ENCODE measurements at places on chromosomes 6 and 20.
A peak's percentile ranks its signal among the peaks of the same experiment; 100 is the strongest.

DNA sequence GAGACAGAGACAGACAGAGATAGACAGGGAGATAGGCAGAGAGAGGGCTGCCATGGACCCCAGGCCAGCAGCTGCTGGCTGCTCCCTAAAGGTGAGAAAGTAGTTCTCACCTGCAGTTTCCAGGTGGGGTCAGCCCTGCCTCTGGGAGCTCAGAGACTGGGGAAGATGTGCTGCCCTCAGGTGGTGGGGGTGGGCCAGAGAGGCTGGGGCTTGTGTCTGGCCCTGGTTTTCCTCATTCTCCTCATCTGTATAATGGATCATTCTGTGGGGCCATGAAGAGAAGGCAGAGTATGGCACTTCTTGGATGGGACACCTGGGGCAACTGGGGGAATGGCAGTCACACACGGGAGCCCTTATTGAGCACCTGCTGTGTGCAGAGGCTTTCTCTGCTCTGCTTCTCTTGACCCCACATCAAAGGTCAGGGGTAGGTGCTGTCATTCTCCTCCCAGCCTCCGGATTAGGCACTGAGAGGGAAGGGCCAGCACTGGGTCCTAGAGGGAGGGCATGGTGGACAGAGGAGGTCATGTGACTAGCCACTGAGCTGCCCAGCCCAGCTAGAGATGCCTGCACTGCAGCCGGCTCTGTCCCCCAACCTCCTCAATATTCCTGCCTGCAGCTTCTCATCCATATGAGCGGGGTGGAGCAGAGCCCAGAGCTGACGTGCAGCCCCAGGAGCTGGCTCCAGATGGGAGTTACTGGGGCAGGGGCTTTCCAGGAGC, 4.1 kb downstream of the ANGPT4 start:
- DNase-seq = no peak

DNA sequence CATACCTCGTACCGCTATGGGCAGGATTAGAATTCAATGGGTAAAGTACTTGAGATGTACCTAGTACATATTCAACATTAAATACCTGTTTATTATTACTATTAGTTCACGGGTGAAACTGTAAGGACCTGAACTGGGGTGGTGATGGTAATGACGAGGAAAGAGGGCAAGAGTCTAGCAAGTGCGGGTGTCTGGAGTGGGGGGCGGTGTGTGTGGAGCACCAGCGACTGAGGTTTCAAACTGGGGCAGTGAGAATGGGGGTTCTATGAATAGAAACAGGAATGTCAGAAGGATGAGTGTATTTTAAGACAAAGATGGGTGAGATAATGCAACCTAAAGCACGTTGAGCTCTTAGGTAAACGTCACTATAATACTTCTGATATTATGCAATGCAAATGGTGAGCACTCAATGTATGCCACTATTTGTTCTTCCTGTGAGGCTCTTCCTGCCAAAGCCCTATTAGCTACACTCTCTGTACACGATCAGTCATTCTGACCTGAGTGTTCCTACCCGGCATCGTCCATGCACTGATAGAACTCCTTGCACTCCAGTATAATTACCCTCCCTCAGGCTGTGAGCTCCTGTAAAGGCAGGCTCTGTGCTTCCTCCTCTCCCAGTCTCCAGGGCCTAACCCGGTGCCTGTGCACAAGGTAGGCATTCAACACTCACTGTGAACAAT, 55.0 kb downstream of the ALDH5A1 start:
- DNase-seq = no peak

GRCh38 chr20:13236990-13237720, 16.1 kb downstream of the ISM1 start:
- no peak for DNase-seq

GRCh38 chr6:113047932-113048331, 700.8 kb downstream of the RFPL4B start:
- DNase-seq = no peak

- DNase-seq = no peak
Observed at GRCh38 chr20:3103369-3104032, 19.0 kb upstream of the AVP start.

DNA sequence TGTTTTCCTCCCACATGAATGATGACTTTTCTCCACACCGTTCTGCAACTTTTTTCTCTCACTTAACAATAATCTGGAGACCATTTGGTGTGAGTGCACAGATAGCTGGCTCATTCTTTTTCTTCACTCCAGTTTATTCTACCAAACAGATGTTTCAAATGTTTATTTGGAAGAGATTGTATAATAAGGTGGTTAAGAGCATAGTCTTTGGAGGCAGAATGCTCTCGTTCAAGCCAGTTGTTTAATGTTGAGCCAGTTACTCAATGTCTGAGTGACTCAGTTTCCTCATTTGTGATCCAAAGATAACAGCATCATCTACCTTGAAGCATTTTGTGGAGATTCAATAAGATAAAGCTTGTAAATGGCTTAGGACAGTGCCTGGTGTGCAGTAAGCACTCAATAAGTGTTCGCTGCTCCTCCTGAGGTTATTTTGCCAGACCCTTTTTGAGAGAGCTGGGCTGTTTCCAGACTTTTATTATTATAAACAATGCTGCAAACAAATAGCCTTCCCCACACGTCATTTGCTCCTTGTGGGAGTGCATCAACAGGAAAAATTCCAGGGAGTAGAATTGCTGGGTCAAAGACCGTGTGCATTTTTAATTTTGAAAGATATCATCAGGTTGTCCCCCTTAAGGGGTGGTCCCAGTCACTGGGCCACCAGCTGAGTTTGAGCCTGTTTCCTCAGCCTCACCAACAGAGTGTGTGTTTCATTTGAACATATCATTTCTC, 70.6 kb downstream of the VEGFA start:
- DNase-seq = no peak

DNA sequence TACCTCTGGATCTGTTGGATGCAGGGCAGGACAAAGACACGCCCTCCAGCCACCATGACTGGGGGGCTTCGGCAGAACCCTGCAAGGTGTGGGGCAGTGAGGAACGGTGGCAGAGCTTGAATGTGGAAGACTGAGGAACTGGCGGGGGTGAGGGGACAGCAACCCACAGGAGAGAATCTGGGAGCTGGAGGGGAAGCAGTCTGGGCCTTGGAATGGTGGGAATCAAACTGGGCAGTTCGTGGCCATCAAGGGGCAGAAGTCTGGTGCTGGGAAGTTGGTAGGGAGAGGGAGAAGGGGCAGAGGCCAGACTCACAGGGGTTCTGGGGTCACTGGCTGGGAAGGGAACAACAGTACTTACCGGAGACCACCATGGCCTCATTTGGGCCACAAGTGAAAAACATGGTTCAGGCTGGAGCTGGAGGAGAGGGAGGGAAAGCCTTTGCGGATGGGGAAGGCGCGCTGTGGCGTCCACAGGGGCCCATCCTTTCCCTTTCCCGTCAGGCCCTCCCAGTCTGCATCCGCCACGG, 635 bp downstream of the FLOT1 start:
- no peak for DNase-seq

- DNase-seq = no peak
Observed at GRCh38 chr6:151110576-151110905, 129.2 kb upstream of the AKAP12 start.

DNA sequence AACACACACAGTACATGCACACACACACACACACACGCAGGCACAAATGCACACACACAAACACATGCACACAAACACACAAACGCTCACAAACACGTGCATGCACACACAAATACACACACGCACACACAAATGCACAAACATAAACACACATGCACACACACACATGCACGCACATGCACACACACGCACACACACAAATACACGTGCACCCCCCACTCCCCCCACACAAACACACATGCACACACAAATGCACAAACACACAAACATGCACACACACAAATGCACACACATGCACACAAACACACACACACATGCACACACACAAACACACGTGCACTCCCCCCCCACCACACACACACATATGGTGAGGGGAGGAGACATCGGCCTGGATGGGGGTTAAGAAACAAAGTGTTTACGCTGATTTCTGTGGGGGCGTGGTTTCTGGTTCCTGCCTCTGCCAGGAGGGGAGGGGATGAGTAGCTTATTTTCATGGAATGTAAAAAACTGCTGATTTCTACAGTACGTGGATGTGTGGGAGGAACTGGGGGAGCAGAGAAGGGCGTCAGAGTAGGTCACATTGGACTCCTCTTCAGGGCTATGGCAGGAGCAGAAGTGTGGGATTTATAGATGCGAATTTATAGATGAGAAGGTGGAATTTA, 607.2 kb downstream of the QKI start:
- no peak for DNase-seq

DNA sequence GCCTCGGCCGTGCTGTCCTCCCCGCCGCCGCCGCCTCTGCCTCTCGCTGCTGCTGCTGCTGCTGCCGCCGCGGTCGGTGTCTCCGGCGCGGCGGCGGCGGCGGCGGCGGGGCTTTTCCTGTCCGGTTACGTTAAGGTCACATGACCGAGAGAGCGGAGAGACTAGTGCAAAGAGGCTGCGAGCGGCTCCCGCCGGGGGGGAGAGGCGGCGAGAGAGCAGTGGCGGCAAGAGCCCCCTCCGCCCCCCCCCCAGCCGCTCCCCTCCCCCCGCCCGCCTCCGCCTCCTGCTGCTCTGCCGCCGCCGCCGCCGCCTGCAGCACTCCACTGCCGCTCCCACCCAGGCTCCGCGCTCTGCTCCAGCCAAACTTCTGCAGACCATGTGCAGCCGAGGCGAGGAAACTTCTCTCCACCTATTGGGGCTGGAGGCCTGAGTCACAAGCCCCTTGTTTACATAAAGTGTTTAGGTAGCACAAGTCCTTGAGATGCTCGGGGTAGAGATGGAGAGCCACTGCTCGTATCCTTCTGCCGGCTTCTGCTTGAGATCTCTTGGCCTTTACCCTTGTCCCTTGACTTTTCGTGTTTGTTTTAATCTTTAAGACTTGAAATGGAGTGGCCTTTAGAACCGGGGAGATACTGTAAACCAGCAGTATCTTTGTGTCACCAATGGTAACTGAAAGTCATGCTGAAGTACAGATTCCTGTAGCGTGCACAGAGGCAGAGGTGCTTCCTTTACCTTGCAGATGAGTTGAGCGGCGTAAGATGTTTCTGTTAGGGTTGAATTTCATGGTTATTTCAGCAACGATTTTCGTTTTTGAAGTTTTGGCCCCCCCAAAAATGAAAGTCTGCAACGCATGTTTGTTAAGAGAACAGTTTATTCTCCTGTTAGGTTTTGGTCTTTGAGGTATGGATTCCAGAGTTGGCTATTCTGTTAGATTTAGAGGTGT, at the start of gene ZBTB2:
Gene ZBTB2 (minus strand): TSS at position 89 of the 943 bp plus-strand sequence. CDS start 17,922 bp downstream, outside the sequence.
- DNase-seq = peak; percentile 83

DNA sequence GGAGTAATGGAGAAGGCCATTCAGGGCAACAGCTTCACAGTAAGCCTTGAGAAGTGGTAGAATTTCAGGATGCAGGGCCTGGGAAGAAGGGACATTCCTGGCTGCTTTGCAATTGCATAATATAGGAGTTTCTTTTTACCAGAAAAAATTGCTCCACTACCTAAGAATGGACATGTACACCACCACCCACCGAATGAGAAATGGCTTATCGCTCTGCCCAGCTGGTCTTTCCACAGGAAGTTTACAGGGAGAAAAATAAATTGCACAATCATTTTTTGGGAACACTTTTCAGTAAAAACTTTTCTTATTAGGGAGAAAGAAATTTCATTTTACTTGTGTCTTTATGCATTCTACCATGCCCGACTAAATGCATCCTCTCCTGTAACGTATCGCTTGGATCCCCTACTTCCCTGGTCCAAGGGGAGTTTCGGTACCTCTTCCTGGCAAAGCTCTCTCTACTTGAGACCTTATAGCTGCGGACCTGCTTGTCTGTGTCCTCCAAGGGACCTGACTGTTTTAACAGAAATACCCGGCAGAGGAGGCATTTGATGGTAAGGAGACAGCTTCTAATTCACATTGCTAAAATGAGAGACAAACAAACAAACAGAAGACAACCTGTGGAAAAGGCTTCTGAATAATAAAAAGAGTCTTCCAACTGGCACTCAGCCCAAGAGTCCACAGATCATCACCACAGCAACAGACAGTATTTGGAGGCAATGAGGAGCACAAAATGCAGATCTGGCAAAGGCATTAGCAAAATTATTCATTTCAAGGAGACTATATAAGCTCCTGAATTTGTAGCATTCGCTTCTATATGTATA, 54.2 kb downstream of the MAP3K5 start:
- no peak for DNase-seq

DNA sequence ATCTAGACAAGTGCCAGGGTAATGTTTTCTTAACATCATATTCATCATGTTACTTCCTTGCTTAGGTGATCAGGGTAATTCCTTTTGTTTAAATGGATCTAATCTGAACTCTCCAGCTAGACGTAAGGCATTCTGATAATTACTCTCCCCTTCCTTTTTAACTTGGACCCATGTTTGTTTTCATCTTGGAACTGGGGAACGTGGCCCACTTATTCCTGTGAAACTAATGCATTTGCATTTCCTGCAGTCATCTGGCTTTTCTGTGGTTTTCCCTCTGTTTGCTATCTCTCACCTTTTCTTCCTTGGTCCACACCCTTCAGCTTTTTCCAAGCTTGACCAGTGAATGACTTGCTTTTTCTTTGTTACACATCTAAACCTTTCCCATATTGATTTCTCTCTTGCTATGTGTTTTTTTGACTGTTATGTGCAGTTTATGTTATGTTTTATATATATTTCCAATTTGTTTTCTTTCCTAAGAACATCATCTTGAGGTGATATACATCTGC, 33.3 kb downstream of the SLX4IP start:
- no peak for DNase-seq

DNA sequence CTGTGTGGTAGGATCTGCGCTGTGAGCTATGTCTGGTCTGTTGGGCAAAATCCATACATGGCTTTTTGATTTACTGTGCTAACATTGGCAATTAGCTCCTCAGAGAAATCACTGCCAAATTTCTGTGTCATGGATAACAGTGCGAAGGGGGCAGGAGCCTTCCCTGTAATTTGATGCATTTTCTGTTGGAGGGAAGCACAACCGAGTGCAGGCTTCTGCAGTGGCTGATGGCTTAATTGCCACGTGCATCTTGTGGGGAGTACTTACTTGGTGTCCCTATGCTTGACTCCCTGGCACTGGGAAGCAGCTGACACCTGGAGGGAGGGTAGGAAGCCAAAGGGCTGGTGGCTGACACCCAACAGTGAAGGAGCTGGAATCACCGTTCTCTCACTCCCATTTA, 99.3 kb upstream of the PROKR2 start:
- DNase-seq = no peak

GRCh38 chr20:10408108-10408813, 25.8 kb downstream of the MKKS start:
- no peak for DNase-seq

- no peak for DNase-seq
Observed at GRCh38 chr20:2507875-2508630, 662 bp downstream of the ZNF343 start.

- DNase-seq = no peak
Observed at GRCh38 chr20:56461576-56461975, 6.9 kb upstream of the RTF2 start.

- no peak for DNase-seq
Observed at GRCh38 chr6:63637865-63638445, 2.4 kb downstream of the PHF3 start.

- no peak for DNase-seq
Observed at GRCh38 chr6:133503336-133503729, 262.2 kb downstream of the EYA4 start.

- DNase-seq = no peak
Observed at GRCh38 chr6:12034837-12035236, 22.7 kb downstream of the HIVEP1 start.

GRCh38 chr20:34676642-34677373, at the start of gene PIGU:
Gene PIGU (minus strand): TSS chr20:34677092. CDS start chr20:34677085, 7 bp downstream.
- DNase-seq = peak; percentile 95

Measured in ecto neural progenitor cell (in vitro differentiated cells).